ENCODE measurements at places on chromosomes 11 and 22.

DNA sequence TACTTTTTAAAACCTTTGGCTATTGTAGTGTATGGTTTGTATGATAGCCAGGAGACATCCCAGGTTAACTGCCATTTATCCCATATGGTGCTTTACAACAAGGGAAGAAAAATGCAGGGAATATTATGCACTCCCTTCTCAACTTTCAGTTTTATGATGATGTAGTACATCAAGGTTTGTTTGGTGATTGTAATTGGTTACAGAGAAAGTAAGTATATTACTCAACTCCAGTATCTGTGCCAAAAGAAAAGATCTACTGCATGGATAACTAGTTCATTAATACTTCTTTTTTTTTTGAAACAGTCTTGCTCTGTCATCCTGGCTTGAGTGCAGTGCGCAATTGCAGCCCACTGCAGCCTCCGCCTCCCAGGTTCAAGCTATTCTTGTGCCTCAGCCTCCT, 65.3 kb downstream of the BCL2L13 start:
- no peak overlapping the region for H3K4me3 ChIP-seq
- H3K36me3 ChIP-seq: peaks cover 4% of the 10 kb centered on the region
- H3K4me1 ChIP-seq: peaks cover 2% of the 10 kb centered on the region
- H3K27ac ChIP-seq: no peak overlapping the region
- no peak for DNase-seq

- no peak overlapping the region for H3K27ac ChIP-seq
- H3K36me3 ChIP-seq: no peaks in the 10 kb centered on the region
- H3K4me1 ChIP-seq: no peaks in the 10 kb centered on the region
Measured at GRCh38 chr22:46416891-46417580, 81.5 kb downstream of the TRMU start.

- H3K4me1 ChIP-seq: peaks cover 35% of the 10 kb centered on the region
- peaks cover 78% of the 10 kb centered on the region for H3K27me3 ChIP-seq
- H3K27ac ChIP-seq: no peak overlapping the region
- no peak for DNase-seq
Measured at GRCh38 chr11:64296236-64296635, 3.9 kb upstream of the CATSPERZ start.

- no peak overlapping the region for H3K4me3 ChIP-seq
- H3K27me3 ChIP-seq: no peaks in the 10 kb centered on the region
- H3K27ac ChIP-seq: peak overlapping the region; percentile 28
- H3K4me1 ChIP-seq: peaks cover 39% of the 10 kb centered on the region
Measured at GRCh38 chr11:4065601-4066377, 28.8 kb upstream of the RRM1 start.

DNA sequence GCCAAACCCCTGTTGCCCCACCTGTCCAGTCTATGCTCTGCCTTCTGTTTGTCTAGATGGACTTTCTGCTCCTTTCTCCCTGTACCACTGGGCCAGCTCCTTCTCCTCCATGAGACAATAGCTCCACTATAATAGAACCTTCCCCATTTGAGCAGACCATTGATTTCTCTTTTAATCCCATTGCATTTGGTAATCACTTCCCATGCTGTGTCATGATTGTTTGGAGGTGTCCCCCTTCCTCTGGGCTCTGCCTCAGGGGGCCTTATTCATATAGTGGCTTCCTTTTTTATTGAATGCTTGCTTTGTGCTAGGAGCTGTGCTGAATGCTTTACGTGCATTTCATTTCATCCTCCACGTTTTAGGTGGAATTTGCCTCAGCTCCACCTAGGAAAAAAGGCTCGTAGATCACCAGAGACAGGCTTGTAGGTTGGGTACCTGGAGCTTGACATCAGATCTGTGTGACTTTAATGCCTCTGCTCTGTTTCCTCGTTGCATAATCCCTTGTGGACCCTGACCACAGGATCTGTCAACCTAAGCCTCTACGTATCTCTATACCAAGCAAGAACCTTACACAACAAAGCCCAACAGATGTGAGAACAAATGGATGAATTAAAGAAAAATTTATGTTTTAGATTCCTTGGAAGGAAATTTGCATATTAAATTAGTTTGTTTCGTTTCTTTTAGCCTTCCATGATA, 106.2 kb upstream of the RASSF10 start:
- no peak overlapping the region for H3K4me3 ChIP-seq
- H3K27ac ChIP-seq: no peak overlapping the region
- H3K4me1 ChIP-seq: no peaks in the 10 kb centered on the region
- no peaks in the 10 kb centered on the region for H3K36me3 ChIP-seq

DNA sequence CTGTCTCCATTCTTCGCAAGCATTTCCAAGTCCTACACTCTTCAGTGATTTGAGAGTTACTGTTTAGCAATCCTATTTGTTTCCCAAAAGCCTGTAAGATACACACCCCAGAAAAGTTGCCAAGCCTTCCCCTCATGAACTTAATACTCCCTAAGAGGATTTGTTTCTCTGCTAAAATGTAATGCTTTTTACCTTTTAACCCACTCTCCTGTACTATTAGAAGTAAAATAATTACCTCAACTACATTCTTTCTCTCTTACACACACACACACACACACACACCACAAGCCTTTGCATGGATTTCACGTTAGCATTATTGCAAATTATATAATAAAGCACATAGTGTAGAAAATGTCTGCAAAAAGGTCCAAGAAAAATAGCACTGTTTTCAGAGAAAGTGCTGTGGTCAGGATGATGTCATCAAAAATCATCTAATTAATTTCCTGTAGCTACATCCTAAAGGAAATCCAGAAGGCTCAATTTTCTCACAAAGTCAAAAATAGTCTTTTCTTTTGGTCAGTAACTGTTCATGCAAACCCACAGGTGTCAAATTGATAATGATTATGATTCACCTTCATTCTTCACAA, 364.1 kb upstream of the PITPNB start:
- H3K27ac ChIP-seq: no peak overlapping the region
- no peak overlapping the region for H3K4me3 ChIP-seq
- no peaks in the 10 kb centered on the region for H3K27me3 ChIP-seq
- H3K36me3 ChIP-seq: no peaks in the 10 kb centered on the region
- H3K4me1 ChIP-seq: no peaks in the 10 kb centered on the region

DNA sequence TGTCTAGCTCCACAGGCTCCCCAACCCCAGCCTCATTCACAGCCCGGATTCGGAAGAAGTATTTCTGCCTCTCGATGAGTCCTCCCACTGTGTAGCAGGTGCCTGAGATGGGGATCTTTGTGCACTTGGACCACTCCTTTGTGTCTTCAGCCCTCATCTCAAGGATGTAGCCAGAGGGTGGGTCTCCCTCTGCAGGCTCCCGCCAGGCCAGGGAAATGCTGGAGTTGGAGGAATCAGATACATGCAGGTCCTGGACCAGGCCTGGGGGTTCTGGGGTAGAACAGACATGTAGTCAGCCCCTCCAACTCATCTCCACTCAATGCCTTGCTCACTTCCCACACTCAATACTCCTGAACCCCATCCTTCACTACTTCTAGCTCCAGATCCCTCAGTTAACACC, 10.8 kb downstream of the TMEM86A start:
- no peaks in the 10 kb centered on the region for H3K27me3 ChIP-seq
- H3K4me1 ChIP-seq: peaks cover 15% of the 10 kb centered on the region
- H3K36me3 ChIP-seq: no peaks in the 10 kb centered on the region
- H3K27ac ChIP-seq: no peak overlapping the region

- no peak overlapping the region for H3K4me3 ChIP-seq
- H3K4me1 ChIP-seq: no peaks in the 10 kb centered on the region
- H3K36me3 ChIP-seq: peaks cover 3% of the 10 kb centered on the region
- H3K27me3 ChIP-seq: no peaks in the 10 kb centered on the region
- no peak for DNase-seq
- no peak overlapping the region for H3K27ac ChIP-seq
Measured at GRCh38 chr22:41308544-41308947, 7.2 kb downstream of the ZC3H7B start.

- no peaks in the 10 kb centered on the region for H3K36me3 ChIP-seq
- DNase-seq: no peak
- H3K4me1 ChIP-seq: no peaks in the 10 kb centered on the region
- H3K27me3 ChIP-seq: no peaks in the 10 kb centered on the region
Measured at GRCh38 chr11:119459293-119459976, 36.5 kb upstream of the THY1 start.

- H3K36me3 ChIP-seq: no peaks in the 10 kb centered on the region
- no peak overlapping the region for H3K27ac ChIP-seq
- no peak for DNase-seq
- peaks cover 7% of the 10 kb centered on the region for H3K27me3 ChIP-seq
- no peaks in the 10 kb centered on the region for H3K4me1 ChIP-seq
Measured at GRCh38 chr11:34411111-34411510, 27.6 kb upstream of the CAT start.

- H3K27ac ChIP-seq: no peak overlapping the region
- H3K4me1 ChIP-seq: no peaks in the 10 kb centered on the region
- H3K36me3 ChIP-seq: no peaks in the 10 kb centered on the region
- no peak for DNase-seq
Measured at GRCh38 chr11:117438371-117439000, 110.8 kb downstream of the CEP164 start.

- H3K4me3 ChIP-seq: peak overlapping the region; percentile 40
- no peak for DNase-seq
- H3K27ac ChIP-seq: no peak overlapping the region
Measured at GRCh38 chr11:6319704-6320410, 444 bp downstream of the CAVIN3 start.

- no peak overlapping the region for H3K4me3 ChIP-seq
- no peaks in the 10 kb centered on the region for H3K27me3 ChIP-seq
- H3K4me1 ChIP-seq: no peaks in the 10 kb centered on the region
Measured at GRCh38 chr11:79488286-79488685, 47.5 kb upstream of the TENM4 start.
